Hindlimb muscle (tissue), 1 donor: ENCODE measurements at places on chromosomes 4 and X.

DNA sequence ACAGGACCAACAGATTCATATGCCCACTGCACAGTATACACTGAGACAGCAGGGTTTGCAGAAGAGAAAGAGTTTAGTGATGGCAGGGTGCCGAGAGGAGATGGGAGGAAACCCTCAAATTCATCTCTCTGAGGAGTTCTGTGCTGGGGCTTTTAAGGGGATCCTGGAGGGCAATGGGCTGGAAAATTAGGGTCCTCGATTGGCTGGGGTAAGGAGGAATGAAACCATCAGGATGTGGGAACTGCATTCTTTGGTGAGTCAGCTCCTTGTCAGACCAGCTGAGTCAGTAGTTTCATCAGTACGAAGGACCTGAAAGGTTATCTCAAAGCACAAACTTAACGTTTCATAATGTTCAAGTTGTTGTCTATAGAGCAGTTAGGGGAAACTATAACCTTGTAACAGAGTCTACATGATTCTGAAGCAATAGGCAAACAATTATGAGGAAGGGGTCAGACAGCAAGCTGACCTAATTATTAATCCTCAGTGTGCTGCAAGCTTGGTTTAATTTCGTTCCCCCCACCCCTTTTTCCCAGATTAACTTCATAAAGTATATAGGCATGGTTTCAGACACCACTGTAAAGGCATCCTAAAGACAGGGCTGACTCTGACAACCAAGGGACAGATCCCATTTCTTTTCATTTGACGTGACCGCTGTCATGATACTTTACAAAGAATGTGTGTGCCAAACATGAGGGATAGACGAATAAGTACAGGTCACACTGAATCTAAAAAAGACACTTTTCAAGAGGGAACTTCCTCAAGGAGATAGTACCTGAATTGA, 1.5 kb upstream of the MSMO1 start:
- no peak for DNase-seq

DNA sequence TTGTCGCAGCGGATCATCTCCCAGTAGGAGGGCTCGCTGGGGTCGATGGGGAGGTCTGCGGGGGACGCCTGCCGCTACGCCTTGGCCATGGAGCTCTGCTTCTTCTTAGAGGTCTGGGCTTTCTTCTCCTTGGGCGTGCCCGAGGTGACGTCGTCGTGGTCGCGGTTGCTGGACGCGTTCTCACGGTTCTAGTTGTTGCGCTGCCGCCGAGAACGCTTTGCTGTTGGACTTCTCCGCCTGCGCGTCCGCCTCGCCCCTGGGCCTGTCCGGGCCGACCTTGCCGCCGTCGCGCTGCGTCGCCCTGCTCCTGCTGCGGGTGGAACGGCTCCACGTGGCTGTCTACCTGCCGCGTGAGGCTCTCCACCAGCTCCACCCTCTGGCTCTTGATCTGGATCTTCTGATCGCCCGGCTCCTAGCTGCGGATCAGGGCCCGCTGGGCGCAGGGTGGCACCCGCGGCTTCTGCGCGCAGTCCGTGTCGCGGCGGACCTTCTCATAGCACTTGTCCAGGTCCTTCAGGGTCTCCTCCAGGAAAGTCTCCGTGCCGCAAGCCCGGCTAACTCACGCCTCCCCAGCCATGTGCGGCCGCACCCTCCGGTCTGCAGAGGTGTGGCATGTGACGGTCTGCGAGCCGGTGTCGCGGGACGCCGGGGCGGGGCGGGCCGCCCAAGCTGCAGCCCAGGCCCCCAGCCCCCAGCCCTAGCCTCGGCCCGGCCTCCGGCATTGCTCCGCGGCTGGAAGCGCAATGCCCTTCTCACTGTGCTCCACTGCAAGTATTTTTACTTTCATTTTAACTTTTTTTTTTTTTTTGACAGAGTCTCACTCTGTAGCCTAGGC, 40.5 kb upstream of the OGT start:
- DNase-seq, result no peak

GRCh38 chr4:150302553-150302952, 224.3 kb downstream of the DCLK2 start:
- DNase-seq, result no peak

DNA sequence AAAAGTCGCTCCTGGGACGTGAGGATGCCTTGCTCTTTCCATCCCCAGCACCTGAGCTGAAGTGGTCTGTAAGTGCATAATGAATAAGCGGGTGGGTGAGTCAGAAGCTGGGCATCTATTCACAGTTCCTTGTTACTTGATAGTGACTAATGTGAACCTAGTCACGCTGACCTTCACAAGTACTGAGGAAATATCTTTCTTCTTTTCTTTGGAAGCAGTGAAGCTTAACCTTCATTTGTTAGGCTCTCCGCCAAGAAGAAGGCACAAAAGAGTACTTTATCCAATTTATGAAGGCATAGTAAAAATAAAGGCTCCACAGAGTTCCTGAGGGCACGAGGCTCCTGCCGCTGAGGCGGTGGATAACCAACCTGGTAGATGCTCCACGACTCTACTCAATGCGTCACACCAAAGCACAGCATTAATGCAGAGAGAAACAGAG, 475.7 kb upstream of the SLIT2 start:
- no peak for DNase-seq

DNA sequence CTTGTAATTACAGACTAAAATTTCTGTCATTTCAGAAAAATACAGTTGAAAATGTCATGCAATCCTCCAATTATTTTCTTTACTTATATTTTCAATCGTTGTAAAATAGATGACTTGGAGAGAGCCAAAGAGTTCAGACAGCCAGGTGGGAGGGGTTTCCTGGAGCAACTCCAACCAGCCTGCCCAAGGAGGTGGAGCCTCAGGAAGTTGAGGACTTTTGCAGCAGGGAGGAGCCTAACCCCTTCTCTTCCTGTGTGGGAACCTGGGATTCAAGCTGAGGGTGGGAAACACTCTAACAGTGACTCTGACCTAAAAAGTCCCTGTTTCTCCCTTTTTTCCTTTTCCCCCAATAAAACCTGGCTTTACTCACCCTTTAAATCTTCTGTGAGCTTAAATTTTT, 72.2 kb upstream of the GABRG1 start:
- DNase-seq, result no peak

- DNase-seq, result no peak
These were observed 3.7 kb downstream of the SMS start for GRCh38 chrX:21944136-21944615.

DNA sequence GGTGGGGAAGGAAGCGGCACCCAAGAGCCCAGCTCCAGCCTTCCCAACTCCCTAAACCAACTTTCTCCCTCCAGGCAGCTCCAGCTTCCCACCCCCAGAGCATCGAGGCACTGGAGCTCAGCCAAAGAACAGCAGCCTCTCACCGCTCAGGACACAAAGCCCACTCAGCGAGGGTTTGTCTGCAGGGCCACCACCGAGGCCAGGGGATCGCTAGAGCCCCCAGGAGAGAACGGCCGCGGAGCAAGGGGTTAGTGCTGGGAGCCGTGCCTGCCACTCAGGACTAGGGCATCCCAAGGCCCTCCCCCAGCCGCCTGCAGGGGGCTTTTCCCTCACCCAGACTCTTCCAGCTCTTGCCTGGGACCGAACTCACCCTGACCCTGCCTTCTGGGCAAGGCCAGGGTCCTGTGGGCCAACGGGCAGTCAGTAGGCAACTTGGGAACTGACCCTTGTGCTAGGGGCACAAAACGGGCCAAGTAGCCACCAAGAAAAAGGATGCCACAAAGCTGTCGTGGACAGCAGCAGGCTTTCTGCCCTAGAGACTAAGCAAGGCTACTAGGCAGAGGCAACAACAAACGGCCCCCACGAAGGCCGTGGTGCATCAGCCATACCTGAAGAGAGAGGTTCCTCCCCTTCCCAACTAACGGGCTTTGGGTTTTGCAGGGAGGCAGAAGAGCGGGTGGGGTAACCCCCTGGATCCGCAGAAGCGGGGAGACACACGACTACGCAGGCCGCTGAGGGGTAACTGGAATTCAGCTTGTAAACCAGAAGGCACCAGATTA, 2.3 kb downstream of the HCFC1 start:
- no peak for DNase-seq

- no peak for DNase-seq
These were observed 42.6 kb upstream of the PDE5A start for GRCh38 chr4:119671205-119671604.

DNA sequence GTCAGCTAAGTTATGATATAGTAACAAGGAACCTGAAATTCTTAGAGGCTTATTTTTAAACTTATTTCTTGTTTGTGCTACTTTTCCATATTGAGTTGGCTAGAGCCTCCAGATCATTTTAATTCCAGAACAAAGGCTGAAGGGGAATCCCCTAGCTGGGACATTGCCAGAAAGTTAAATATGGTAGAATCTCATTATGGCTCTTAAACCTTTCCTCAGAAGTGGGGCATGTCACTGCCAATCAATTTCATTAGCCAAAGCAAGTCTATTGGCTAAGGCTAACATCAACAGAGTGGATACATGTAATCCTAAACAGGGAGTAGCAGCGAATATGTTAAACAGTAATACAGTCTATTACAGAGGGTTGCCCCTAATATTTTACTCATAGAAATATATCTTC, 47.0 kb downstream of the FTHL17 start:
- DNase-seq, result no peak

DNA sequence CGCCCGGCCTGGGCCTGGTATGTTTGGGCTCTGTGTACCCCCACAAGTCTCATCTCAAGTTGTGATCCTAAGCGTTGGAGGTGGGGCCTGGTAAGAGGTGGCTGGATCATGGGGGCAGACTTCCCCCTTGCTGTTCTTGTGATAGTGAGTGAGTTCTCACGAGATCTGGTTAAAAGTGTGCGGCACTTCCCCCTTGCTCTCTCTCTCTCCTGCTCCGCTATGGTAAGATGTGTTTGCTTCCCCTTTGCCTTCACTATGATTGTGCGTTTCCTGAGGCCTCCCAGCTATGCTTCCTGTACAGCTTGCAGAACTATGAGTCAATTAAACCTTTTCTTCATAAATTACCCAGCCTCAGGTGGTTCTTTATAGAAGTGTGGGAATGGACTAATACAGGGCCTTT, 53.0 kb downstream of the CHST7 start:
- DNase-seq, result no peak

- DNase-seq, result no peak
These were observed 9.0 kb upstream of the DUSP9 start for GRCh38 chrX:153638041-153638371.

GRCh38 chr4:78758085-78758484, 18.1 kb upstream of the BMP2K start:
- no peak for DNase-seq

DNA sequence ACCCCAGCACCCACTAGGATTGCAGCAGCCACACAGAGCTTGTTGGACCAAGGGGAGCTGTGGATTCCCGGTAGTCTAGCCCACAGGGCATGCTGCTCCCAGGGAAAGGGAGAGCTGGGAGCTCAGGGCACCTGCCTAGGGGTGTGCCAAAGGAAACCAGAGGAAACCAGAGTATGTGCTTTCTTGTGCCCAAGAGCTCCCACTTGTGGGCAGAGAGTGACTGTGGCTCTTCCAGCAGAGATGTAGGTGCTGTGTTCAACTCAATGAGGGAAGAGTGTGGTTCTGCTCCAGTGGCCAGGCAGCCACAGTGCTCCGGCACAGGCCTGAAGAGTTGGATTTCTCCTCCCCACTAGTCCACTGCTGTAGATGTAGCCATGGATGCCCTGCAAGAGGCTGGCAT, 1050.0 kb upstream of the INTU start:
- no peak for DNase-seq

GRCh38 chr4:74473155-74473811, 28.3 kb downstream of the AREG start:
- no peak for DNase-seq

DNA sequence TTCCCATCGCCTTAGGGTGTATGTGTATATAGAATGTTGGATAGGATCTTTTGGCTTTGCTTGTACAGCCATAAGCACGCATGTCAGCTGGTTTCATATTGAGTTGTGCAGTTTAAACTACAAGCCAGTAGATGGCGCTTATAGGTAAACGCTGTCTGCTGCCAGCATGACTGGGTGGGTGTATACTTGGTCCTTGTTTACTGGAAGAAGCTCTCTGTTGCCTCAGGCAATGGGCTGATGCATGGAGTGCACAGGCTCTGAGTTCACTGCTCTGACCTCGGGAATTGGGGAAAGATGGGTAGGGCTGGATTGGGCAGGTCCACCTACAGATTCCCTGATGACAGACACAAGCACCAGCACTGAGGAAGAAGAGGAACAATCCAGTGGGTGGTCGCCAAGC, 831.5 kb downstream of the STIM2 start:
- no peak for DNase-seq

- DNase-seq, result no peak
These were observed 171.1 kb downstream of the ZNF330 start for GRCh38 chr4:141391771-141392170.

DNA sequence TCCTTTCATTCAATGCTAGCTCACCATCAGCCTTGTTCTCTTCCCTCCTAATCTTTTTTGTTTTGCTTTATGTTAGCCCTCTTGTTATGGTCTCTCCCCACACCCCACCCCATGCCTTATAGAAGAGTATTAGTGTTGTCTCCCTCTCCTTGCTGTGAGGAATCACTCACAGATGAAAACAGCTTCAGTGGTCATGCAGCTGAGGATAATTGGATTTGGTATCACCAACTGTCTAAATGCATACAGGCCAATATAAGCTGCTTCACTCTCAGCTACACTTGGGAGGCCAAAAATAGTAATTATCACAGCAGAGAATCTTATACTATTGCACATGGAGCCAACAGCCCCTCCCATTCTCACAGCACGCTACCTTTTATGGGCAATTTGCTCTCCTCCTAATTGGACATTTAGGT, 494.6 kb upstream of the FAM241A start:
- DNase-seq, result no peak

- DNase-seq, result no peak
These were observed 1806.7 kb upstream of the PCDH7 start for GRCh38 chr4:28913466-28913865.

DNA sequence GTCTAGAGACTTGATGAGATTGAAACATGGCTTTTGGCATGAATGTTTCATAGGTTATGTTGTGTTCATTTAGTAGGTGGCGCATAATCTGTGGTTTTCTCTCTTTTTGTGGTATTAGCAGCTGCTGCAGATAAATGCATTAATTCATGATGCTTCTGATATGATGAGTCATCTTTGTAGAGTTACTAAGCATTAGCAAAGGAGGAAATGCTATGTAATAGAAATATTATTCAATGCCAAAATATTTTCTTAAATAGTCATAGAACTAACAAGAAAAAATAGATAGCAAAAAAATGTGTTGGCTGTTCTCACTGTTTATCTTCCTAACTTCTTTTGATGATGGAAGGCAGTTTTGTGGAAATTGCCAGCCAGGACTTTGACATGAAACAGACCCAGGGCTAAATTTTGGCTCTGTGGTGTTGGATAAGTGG, 3.6 kb downstream of the ZXDB start:
- DNase-seq, result no peak

GRCh38 chrX:110915111-110915510, 119.5 kb upstream of the CHRDL1 start:
- DNase-seq, result peak; percentile 35

DNA sequence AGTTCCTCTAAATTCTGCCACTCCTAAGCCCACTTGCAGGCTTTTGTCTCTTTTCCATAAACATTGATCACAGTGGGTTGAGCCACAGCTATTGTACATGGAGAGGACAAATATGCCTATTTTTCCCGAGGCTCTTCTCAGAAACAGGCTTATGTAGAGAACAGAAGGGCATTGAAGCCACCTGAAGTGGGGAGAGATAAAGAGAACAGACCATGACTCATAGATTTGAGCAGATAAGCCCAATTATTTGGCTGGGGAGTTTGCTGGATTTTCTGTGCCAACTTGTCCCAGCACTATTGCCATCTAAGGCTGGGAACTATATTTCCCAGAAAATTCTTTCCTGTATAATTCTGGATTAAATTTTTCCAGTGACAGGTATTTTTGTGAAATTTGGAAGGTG, 446.1 kb upstream of the RPS6KA3 start:
- no peak for DNase-seq

GRCh38 chrX:136662104-136662503, 14.1 kb downstream of the CD40LG start:
- DNase-seq, result no peak
